Posterior vena cava (tissue), 2 donors: ENCODE measurements at places on chromosomes 1 and 21.
A peak's percentile ranks its signal among the peaks of the same experiment; 100 is the strongest.

GRCh38 chr1:43430831-43431230, 22.9 kb downstream of the HYI start:
- peak; percentile 28 for DNase-seq

GRCh38 chr1:223074445-223075300, 68.4 kb downstream of the TLR5 start:
- DNase-seq, result no peak

- no peak for DNase-seq
Observed at GRCh38 chr1:171432473-171432872, 52.9 kb upstream of the PRRC2C start.

DNA sequence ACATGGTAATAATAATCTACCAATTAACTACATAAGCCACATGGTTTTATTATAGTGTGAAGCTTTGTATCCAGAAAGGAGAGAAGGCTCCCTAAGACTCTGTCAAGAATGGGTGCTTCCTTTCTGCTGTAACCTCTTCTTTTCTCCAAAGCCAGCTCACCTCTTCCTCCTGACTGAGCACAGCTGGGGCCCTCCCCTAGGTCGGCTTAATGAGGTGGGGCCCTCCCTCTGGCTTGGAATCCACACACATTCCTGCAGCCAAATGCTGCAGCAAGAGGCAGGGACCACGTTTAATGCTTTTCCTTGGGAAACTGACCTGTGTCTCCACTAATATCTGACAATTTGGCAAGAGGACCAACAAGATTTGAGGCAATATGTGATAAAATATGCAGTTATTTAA, 94.8 kb downstream of the DSCAM start:
- DNase-seq, result no peak

GRCh38 chr1:214002472-214002871, 14.7 kb downstream of the PROX1 start:
- DNase-seq, result no peak

GRCh38 chr1:161864577-161864976, 98.5 kb downstream of the ATF6 start:
- no peak for DNase-seq

DNA sequence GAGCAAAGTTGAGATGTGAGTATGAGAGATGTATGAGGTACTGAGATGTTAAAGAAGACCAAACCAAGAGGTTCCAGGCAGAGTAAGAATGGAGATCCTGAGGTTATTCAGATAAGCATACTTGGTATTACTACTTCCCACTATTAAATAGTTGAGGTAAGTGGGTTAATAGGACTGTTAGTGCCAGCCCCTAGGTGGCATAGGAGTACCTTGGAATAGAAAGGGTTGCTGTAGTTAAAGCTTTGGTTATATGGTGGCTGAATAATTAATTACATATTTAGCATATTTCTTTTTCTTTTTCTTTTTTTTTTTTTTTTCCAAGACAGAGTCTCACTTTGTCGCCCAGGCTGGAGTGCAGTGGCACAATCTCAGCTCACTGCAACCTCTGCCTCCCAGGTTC, 397.9 kb upstream of the TMPRSS15 start:
- DNase-seq, result no peak

DNA sequence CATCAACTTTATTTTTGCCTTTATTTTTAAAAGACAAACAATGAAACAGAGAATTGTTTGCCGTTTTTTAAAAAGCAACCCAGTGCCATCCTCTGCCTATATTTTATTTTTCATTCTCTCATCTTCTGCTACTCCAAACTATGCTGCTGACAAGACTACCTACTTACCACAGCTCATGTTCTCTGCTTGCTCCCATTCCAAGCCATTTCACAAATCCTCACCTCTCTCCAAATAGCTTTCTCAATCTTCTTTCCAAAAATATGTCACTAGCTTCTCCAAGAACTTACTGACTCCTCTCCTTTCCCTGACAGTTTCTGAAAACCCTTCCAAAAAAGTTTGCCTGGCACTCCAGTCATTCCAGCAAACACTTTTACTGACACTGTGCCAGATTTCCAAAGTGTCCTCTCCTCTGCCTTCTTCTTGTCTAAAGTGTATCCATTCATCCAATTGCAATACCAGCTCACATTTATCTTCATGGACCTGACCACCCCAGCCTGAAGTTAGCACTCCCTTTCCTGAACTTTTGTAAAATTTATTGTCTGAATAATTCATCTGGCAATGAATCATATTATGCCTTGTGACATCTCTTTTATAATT, 766.5 kb upstream of the B3GALT2 start:
- no peak for DNase-seq

- no peak for DNase-seq
Observed at GRCh38 chr1:219699870-219700269, 87.0 kb upstream of the ZC3H11B start.

DNA sequence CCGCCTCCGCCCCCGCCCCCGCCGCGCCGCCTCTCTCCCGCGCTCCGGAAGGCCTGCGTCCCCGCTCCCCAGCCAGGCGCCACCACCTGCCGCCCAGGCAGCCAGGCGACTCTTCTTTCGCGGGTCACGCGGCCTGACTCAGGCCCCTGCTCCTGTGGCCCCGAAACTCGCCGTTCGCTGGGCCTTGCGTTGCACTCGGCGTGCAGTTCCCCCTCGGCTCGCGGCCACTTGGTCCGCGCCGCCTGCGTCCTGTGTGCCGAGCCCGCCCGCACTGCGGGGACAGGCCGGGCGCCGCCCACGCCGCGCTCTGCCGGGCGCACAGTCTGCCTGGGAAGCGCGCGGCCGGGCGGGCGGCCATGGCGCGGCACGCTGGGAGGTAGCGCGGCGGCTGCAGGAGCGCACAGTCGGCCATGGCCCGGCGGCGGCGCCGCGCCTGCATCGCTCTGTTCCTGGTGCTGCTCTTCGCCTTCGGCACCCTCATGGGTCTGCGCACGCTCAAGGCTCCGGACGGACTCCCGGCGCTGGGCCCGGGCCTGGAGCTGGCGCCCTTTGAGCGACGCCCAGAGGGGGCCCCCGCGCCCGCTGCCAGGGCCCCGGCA, at the start of gene MANEAL:
MANEAL (plus strand) TSS at position 75 of the 599 bp plus-strand sequence; CDS start at position 411, 336 bp downstream.
- peak; percentile 82 for DNase-seq

DNA sequence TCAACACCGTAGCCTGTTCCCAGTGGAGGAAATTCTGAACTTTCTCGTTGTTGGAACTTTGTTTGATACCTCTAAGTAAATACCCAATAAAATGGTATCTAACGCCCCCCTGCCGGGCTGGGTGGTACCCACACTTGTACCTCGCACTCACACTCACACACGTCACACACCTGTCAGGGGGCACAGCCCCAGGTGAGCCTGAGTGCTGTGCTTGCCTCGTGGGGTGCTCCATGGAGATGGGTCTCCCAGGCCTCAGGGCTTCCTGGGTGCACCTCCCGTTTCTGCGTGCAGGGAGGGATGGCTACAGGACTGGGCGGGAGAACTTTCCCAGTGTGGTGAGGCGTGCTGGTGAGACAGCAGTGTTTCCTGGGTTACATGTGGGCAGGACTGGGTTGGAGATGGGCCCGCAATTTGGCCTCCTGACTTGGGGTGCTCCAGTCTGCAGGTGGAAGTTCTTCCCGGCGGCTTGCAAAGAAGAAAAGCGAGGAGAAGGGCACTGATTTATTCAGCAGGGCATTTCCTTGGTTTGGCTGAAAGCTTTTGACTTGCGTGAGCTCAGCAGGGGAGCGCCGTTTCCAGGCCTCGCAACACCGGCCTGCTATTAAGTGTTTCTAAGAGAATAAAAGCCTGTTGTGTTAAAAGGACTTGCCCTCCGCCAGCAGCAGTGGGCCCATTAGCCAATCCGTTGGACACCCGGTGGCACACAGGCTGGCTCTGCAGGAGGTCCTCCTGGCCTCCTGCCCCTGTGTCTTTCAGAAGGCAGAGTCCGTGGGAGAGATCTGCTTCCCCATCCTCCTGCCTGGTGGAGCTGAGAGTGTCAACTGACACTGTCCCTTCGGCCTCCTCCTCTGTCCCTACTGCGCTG, 79.7 kb downstream of the KIF26B start:
- DNase-seq, result peak; percentile 55

GRCh38 chr1:198153103-198153502, 3.7 kb upstream of the NEK7 start:
- peak; percentile 74 for DNase-seq

GRCh38 chr21:44259082-44259705, 2.5 kb downstream of the DNMT3L start:
- no peak for DNase-seq

- no peak for DNase-seq
Observed at GRCh38 chr1:21292984-21293536, 2.8 kb upstream of the ECE1 start.

DNA sequence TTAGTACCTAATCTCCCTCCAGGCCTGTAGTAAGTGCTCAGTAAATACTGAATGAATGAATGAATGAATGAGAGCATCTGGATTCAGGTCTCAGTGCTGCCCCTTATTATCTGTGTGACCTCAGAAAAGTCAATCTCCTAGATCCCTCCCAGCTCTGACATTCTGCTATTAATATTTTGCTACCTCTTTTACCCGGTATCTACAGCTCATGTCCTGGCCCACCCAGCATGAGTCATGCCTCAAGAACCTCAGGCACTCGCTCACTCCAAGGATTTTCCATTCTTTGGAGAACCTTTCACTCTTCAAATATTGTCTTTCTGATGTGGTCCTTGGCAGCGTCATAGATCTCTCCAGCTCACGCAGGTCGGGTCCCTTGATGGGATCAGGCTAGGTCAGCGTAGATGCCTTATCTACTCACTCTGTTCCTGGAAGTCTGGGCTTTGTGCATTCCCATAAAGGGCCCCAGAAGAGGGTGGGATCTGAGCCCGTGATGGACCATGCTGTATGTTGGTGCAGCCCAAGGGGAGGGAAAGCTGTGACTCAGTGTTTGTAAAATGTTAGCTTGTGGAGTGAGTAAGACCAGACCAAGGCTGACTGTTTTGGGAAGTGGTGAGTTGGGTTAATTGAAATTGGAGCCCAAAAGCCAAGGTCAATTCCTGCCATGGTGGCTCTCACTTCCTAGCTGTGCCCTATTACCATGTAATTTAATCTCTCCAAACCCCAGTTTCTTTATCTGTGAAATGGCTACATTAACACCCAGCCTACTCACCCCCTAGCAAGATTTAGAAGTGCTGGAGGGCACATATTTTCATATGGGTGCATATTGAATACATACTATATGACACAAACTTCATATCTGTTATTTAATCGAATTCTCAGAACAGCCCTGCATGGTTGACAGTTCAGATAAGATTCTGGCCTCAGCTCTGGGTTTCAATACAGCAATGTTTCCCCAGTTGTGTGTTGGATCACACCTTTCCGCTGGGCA, 214.1 kb upstream of the USP24 start:
- peak; percentile 89 for DNase-seq

- no peak for DNase-seq
Observed at GRCh38 chr1:72892461-72892860, 610.1 kb upstream of the NEGR1 start.

GRCh38 chr1:10967090-10967489, 45.4 kb upstream of the TARDBP start:
- no peak for DNase-seq

DNA sequence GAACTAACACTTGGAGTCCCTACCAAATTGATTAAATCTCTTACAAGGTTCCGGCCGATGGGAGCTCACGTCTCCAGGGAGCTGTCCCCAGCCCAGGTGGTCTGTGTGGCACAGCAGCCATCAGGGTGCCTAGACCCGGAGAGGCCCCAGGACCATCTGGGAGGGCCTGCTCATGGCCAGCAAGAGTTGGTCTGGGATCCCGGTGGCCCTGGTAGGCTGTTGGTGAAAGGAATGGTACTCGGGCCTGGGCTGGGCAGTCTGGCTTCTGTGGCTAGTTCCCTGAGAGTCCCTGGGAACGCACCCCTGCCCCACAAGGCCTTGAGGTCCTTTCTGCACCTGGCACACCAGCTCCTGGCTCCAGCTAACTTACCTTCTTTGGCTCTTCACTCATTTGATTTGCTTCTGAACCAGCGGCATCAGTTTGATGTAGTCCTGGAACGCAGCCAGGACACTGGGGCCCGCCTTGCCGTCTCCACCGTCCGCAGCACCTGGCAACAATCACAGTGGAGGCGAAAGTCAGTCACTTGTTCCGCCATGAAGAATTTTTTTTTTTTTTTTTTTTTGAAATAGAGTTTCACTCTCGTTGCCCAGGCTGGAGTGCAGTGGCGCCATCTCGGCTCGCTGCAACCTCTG, 62.5 kb downstream of the SCCPDH start:
- peak; percentile 31 for DNase-seq

GRCh38 chr1:152049291-152050083, 12.7 kb upstream of the S100A11 start:
- DNase-seq, result no peak

DNA sequence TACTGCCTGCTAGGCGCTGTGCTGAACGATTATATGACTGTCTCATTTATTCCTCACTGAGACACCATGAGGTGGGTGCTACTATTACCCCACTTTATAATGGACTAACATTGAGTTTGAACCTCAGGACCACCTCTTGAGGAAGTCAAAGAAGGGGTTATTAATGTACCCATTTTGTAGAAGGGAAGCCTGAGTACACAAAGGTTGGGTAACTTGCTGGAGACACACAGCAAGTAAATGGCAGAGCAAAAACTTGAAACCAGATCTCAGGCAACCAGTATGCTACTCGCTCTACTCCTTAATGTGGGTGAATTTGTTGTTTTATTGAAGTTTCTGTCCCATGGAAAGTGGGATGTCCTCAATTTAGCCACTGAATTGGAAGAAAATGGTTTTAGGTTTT, 30.1 kb downstream of the KCNA10 start:
- no peak for DNase-seq

- DNase-seq, result no peak
Observed at GRCh38 chr1:56525489-56526041, 53.8 kb downstream of the PLPP3 start.

GRCh38 chr1:93625582-93626327, 55.9 kb downstream of the BCAR3 start:
- no peak for DNase-seq

DNA sequence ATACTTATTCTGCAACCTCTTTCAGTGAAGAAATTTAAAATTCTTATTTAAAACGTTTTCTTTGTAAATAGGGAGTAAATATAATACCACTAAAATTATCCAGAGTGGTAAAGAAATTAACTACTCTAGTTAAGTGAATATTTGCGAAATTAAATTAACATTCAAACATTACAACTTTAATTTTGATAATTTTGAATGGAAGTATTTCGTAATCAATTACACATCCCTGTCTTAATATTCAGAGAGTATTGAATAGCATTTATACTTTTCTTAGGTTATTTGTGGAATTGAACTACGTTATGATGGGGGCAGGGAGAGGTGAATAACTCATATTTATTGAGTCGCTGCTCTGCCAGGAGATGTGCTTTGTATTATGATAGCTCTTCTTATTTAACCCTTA, 96.3 kb upstream of the KIF26B start:
- no peak for DNase-seq

GRCh38 chr1:1109743-1110142, 6.1 kb downstream of the C1orf159 start:
- peak; percentile 56 for DNase-seq
